ENCODE measurements at places on chromosomes 3 and 15.

DNA sequence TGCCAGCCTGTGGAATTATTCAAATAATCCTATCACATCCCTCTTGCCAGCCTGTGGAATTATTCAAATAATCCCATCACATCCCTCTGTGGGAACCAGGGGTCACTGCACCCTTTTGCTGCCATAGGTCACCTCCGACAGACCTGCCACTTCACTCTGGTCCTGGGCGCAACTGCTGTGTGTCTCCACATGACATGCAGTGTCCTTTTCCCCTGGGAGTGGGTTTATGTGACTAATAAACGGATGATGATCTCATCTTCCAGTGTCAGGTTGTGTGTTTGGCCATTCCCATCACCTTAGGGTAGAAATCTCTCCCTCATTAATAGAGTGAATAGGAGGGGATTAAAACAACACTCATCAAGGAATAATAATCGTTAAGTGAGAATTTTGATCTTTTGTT is 603.6 kb upstream of the NR2F2 start:
- no peak for DNase-seq

- DNase-seq, result no peak
Measured at GRCh38 chr15:99845009-99845408, 111.8 kb upstream of the LYSMD4 start.

DNA sequence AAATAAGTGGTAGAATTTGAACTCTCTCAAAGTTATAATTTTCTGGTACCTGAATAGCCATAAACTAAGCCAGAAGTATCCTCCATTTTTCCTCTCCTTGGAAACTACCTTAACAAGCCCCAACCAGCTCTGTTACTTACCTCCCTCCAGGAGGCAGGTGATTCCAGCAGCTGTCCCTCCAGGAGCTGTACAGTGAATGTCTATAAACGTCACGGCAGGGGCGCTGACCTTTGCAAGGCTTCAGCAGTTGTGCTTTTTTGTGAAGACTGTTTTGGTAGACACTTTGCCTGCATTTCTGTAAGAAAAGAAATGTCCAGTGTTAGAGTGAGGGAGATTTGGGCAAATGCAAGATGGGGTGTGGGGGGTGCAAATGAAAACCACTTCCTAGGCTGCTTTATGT is 67.2 kb downstream of the LEO1 start:
- no peak for DNase-seq

- no peak for DNase-seq
Measured at GRCh38 chr3:128850544-128850943, 28.9 kb upstream of the ACAD9 start.

DNA sequence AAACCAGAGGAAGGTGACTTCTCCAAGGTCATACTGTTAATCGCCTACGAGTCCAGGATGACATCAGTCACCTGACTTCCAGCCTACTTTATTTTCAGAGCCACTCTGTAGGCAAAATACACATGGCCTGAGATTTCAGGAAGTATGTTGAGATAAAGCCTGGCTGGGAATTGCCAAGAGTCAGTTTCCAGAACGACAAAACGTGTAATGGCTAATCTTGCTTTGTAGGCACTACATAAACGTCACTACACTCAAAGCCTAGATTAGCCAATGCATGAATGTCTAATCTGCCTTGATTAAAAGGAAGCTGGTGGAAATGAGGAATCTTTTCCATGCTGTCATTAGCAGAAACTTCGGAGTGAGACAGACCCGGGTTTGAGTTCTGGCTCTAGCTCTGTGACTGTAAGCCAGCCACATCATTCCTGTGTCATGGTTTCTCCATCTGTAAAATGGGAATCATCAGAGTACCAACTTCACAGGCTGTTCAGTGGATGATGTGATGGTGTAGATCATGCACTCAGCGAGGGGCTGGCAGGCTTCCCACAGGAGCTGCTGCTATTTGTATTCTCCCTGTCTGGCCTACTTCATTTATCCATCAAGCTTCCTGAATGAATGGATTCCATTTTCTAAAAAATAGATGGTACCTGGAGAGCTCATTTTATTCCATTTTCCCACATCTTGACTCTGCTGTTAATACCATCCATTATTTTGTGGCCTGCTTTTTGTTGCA is 241.9 kb downstream of the XXYLT1 start:
- no peak for DNase-seq

DNA sequence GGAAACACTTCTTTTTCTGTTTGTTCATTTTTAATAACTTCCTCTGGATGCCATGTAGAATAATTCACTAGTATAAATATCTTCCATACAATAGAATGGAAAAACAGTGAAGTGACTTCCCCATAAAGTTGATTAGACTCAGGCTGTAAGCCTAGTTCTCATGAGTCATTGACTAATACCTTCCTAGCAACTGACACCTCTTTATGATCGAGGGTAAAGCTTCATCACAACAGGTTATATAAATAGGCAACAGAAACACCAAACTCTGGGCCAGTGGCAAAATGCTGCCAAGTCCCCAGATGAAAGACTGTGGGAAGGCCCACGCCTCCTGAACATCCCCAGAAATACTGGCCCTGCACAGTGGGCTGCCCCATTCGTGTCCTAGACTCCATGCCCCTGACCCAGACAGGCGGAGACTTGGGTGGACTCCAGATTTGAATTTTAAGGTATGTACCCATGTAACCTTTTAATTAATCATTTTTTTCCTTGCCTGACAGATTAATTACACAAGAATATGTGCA is 71.3 kb upstream of the TBC1D23 start:
- no peak for DNase-seq

- no peak for DNase-seq
Measured at GRCh38 chr3:54826251-54826691, 101.6 kb downstream of the LRTM1 start.

DNA sequence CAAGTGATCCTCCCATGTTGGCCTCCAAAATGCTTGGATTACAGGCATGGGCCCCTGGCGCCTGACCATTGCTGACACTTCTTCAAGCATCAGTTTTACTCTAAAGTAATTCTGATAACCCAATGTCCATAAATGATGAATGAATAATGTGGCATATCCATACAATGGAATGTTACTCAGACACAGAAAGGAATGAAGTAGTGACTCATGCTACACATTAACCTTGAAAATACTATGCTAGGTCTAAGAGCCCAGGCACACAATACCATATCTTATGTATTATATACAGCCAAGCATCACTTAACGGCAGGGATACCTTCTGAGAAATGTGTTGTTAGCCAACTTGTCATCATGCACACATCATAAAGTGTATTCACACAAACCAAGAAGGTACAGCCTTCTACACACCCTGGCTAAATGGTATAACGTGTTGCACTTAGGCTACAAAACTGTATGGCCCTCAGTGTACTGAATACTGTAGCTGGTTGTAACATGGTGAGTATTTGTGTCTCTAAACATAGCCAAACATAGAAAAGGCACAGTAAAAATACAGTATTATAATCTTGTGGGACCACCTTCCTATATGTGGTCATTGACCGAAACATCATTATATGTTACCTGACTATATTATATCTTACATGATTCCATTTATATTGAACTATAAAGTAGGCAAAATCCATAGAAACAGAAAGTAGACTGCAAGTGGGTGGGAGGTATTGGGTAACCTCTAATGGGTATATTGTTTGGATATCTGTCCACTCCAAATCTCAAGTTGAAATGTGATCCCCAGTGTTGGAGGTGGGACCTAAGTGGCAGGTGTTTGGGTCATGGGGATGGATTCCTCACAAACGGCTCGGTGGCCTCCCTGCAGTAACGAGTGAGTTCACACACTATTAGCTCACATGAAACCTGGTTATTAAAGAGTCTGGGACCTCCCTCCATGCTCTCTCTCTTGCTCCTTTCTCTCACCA is 31.4 kb downstream of the MKRN2 start:
- no peak for DNase-seq

DNA sequence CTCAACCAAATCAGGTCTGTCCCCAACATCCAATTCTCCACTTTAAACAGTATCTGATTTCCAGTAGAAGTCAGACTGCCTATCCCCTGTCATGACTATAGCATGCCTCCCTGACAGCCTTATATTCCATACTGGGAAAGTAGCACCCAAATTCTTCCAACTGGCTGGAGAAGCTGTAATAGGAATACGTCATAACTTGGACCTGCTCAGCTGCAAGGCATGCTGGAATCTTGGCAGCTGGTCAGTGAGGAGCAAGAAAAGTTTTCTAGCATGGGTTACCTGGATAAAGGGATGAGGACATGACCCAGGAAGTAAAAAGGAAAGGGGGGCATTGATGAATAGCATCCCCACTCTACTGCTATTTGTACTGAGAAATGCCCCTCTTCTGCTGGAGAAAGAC is 8.9 kb downstream of the SEMA5B start:
- DNase-seq, result no peak

- DNase-seq, result no peak
Measured at GRCh38 chr15:66023311-66023972, 154.2 kb downstream of the RAB11A start.

- no peak for DNase-seq
Measured at GRCh38 chr3:155362808-155363689, 69.6 kb upstream of the STRIT1 start.

GRCh38 chr15:100777821-100778220 is 101.8 kb upstream of the ALDH1A3 start:
- no peak for DNase-seq

DNA sequence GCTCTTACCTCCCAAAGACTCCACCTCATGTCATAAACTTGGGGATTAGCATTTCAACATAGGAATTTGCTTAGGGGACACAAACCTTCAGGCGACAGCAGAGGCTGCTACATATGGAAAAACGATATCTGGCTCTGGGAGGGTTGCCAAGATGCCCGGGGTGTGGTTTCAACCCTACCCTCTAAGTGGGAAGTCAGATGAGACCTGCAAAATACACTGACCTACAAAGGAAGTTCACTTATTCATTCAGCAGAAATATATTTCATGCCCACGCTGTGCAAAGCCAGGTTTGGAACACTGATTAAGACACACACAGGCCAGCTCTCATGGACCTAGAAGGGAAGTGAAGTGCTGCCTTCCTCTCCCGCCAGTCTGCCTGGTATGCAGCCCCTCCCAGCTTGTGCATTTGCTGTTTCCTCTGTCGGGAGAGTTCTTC is 239.3 kb downstream of the FEZF2 start:
- no peak for DNase-seq

GRCh38 chr15:74130155-74130848 is at the start of gene ISLR2:
TSS of gene ISLR2 (plus strand) at chr15:74130586. CDS start at chr15:74132755, 2,169 bp downstream.
- no peak for DNase-seq

DNA sequence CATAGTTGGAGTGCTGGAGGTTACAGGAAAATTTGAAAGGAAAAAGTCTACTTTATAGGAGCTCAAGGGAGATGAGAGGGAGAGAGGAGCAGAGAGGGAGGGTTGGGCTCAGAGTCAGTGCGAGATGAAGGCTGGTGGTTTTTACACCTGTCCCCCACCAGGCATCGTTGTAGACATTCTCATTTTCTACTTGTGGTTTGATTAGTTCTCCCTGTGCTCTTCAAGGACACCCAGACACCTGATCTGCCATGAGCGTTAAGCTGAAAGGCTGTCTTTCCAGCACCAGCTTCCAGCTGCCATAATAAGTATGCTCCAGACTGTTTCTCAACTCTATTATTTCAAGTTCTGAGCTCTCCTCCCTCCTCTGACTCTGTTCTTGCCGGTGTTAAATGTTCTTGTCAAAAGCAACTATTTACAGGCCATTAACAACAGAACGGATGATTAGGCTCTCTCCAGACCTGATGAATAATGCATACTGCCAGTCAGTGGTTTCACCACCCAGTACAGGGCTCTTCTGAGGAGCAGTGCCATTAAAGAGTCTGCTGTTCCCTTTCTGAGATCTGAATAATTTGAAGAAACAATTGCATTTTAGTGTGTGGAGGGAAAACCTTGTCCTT is 514.6 kb upstream of the MCTP2 start:
- no peak for DNase-seq

DNA sequence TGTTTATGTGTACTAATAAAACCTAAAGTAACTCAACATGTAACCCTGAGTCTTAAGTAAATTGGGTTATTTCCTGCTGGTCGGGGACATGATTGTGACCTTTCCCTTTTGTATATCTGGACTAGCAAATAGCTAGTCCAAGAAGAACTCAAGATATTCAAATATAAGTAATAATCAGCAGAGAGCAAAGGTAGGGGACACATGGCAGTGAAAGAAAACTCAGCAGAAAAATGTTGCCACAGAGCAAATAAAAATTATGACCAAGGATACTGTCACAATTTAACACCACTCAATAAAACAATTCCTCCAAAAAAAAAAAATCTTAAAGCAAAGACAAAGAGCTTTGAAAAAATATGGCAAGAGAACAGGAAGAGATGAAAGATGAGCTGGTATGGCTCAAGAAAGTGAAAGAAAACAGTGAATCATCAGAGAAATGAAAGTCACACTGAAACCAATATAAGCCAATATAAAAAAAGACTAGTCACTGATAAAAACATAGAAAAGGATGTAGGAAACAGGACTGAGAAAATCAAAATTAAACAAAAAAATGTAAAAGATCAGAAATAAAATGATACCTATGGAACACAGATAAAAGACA is 43.4 kb downstream of the HLTF start:
- no peak for DNase-seq

DNA sequence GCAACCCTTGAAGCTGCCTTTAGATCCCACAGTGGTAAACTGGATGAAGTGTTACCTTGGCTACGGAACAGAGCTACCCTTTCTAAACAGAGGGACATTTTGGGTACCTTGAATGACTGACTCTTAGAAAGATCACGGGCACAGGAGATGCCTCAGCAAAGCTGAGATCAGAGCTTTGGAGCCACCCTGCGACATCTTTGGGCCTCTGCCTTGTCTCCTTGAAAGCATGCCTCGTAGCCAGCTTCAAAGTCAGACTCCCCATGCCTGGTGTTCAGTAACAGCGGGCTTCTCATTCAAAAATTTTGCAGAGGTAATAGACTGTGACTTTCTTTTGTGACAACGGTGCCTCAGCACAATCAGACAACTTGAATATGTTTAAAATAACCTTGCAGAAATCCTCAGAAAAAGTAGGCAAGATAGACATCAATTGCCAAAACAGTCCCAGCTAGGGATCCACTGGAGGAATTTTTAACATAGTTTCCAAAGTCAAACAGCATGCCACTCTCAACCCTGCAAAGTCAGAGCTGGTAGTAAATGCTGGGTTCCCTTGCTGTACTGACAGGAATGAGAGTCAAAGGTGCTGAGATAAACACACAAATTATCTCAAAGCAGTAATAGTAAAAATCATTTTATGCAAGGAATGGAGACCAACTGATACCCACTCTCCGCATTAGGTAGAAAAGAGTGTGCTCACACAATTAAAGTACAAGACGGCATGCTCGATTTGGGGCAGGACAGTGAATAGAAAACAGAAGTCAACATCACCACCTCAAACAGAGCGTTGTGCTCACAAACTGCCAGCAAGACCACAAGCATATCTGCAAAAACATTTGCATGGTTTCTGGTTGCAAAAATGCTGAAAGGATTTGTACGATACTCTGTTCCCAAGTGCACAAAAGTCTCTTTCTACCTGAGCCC is 82.1 kb downstream of the MYO1E start:
- no peak for DNase-seq

Measured in activated naive CD4-positive, alpha-beta T cell treated with Interleukin-2 at 50 U/mL for 16 hours (primary cell).